EH (cell line): ENCODE measurements at places on chromosomes 7 and 10.
A peak's percentile ranks its signal among the peaks of the same experiment; 100 is the strongest.

GRCh38 chr7:80591654-80592053 is 46.8 kb upstream of the CD36 start:
- DNase-seq: no peak

- no peak for DNase-seq
Measured at GRCh38 chr10:118820326-118821116, 65.8 kb upstream of the CACUL1 start.

DNA sequence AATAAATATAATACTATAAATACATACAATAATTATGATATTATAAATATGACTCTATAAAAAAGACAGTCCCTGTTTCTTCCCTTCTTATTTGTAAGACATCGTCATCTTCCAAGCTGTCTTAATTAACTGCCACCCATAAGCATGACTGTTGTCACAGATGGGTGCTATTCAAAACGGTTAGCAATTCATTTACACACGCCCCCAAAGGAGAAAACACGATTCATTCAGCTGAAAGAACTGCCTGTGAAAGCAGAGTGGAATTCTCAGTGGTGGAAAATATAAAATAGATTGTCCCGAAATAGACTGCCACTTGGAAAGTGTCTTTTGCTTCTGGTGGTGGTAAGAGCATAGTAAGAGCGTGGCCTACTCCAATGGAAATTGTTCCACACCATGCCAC is 48.9 kb upstream of the ELMO1 start:
- no peak for DNase-seq

GRCh38 chr7:4888161-4888560 is 4.6 kb upstream of the RADIL start:
- DNase-seq: no peak

DNA sequence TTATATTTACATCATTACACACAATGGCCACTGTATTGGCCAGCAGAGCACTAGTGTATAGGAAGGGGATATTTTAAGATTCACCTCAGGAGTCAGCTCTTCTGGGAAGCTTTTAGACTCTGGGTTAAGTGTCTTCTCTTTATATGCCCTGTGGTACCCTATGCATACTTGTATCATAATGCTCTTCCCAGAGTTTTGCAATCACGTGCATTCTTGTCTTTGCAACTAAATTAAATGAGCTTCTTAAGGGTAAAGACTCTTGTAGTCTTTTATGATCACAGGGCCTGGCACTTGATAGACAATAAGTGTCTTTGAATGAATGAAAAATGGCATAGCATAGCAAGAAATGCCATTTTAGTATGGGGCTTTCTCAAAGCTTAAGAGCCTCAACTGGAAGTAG is 35.4 kb upstream of the ARMS2 start:
- peak; percentile 55 for DNase-seq

- DNase-seq: no peak
Measured at GRCh38 chr7:108637049-108637621, 67.5 kb downstream of the DNAJB9 start.

DNA sequence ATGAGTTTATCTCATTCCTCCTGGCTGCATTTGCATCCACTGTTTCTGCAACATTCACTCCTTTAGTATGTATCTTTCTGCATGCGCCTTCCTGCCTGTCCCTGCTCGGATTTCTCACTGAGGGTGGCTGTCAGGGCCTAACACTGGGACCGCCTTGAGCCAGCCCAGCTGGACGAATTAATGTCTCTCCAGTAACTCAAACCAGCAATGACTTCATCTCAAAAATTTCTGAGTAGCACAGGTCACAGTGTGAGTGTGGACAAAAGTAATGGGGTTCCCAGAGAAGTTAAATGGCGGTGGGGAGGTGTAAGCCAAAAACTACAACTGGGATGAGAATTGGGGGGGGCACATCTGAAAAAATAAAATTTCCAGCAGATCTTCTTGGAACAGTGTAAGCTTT is 444.0 kb upstream of the MGMT start:
- no peak for DNase-seq

DNA sequence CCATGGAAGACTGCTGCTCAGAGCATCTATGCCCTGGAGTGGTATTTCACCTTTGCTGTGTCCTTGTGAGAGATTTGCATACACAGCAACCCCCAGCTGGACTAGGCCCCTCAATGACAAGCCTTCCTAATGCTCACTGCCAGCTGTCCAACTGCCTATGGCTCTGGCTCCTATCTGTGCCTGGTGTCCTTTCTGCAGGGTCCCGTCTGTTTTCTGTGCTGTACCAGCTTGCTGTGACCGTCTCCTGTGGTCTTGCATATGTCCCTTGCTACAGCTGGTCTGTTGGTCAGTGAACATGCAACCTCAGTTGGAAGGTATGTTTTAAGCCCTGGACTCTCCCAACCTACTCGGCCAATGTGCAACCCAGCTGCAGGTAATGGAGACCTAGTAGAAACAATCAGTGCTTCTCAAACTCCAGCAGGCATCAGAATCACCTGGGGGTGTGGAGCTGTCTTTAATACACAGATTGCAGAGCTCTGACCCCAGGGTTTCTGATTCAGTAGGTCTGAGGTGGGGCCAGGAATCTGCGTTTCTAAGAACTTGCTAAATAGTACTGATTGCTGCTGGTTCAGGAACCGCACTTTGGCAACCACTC is 306.4 kb upstream of the ZNF32 start:
- no peak for DNase-seq

DNA sequence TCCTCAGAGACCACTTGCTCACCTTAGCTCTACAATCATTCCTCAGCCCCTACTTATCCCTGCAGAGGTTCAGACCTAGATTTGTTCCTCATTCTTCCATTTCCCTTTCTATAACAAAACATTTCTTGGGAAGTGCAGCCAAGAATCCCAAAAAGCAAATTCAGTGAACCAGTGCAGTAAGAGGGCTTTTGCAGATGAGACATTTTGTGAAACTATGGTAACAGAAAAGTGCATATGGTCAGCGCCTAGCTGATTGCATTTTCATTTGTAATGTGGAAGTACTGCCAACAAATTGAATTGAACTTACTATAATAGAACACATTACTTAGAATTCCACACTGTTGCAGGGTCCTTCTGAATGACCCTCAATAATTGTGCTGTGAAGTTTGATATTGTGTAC is 18.6 kb downstream of the AGMO start:
- no peak for DNase-seq

DNA sequence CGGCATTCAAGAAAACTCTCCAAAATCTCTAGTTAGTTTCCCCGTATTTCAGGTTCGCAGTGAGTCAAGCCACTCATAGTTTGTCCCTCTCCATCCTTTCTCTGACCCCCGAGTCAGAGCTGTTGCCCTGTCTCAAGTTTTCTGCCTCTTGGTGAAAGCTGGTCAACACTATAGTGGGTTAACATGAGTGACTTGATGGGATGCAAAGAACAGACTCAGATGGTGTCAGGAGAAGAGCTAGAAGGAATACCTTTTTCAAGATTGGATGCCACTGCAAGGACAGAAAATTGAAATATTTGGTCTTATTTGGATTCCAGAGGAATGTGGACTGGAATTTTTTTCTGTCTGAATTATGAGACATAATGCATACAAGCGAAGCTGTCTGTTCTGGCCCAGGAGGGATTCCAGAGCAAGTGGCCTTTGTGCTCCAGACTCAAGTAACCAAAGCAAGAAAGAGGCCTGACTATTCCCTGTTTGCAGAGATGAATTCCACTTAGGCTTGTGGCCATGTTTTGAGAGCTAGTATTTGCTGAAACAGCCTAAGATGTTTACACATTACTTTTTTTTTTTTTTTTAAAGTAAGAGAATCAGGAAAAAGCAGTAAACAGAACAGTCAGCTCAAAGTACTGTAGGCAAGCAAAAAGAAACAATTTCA is 67.4 kb downstream of the VWC2 start:
- no peak for DNase-seq

DNA sequence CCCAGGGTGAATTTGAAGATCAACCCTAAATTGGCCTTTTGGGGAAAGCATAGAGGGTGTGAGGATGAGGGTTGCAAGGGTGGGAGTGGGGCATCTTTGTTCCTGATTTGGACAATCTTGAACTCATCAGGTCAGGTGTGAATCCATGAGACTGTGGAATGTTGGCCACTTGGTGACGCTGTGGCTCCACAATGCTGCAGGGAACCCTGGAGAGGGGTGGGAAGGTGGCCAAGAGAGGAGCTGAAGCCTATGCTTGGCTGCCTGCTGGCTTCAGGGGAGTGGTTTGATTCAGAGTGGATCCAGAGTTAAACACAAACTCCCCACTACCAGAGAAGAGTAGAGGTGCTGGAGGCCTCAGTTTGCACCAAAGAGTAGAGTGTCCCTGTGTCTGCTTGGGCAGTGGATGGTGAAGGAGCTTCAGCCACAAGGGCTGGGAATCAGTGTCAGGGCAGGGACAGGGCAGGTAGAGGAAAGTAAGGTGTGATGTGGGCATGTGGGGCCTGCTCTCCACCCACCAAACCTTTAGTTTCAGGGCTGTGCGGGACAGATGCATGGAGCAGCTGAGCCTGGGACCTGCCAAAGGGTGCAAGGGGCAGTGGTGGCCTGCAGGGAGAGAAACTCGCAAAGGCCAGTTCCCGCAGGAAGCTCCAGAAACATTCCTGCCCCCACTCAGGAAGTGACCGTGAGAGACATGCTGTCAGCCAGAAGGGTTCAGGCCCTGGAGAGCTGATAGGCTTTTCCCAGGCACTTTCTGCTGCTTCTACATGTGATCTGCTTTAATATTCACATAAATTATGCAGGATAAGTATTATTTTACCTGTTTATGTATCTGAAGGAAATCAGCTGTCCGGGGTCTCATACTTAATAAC is 81.0 kb upstream of the PRSS58 start:
- peak; percentile 26 for DNase-seq

- DNase-seq: peak; percentile 52
Measured at GRCh38 chr7:19051767-19052375, 65.6 kb downstream of the TWIST1 start.

GRCh38 chr10:86862373-86862772 is 95.0 kb downstream of the MMRN2 start:
- DNase-seq: no peak

- DNase-seq: no peak
Measured at GRCh38 chr10:65907199-65907712, 1018.6 kb upstream of the LRRTM3 start.

DNA sequence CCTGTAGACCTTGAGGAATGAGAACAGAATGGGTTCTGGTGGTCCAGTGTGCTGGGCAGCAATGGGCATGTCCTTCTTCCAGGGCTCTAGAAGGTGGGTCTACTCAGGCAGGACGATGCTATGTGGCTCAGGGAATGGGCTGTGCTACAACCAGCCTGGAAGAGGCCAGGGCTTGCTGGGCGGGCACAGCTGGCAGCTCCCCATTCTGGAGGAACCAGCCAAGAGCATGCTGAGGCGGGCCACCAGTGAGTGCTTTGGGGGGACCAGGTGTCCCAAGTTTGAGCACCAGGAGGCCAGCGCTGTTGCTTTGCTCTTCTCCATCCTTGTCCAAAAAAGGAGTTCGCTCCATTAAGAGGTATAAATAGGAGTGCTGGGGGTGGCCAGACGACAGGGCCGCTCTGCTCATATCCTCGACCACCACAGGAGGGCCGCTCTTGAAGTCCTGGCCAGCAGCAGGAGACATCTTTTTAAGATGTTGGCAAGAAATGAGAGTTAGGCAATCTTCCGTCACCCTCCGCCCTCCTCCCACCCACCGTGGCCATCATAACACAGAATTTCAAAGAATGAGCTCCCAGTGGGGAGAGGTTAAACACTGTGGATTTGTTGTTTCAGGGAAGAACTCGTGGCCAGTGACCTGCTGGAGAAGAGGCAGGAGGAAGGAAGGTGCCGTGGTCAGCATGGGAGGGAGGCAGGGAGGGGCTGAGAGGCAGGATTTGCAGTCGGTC is 141.3 kb downstream of the GRK5 start:
- DNase-seq: peak; percentile 16

- peak; percentile 76 for DNase-seq
Measured at GRCh38 chr7:84218681-84219080, 24.1 kb upstream of the SEMA3A start.

- DNase-seq: peak; percentile 26
Measured at GRCh38 chr7:96337519-96337918, 15.6 kb upstream of the SLC25A13 start.

- no peak for DNase-seq
Measured at GRCh38 chr7:101545441-101546190, 83.5 kb downstream of the MYL10 start.

DNA sequence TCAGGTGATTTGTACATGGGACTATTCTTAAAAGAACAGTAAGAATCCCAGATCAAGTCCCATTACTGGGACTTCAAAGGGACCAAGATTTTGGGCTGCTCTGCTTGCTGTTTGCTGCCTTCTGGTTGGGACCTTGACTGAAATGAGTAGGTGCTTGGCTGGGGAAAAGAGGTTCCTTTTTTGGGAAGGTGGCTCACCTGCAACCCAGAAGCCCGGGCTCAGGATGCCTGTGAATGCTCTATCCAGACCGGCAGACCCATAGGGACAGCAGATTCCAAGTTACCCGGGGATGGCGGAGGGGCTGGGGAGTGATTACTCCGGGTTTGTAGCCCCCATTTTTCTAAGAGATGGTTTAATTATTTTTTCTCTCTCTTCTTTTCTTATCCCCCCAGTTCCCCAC is 104.0 kb downstream of the CPXM2 start:
- no peak for DNase-seq

DNA sequence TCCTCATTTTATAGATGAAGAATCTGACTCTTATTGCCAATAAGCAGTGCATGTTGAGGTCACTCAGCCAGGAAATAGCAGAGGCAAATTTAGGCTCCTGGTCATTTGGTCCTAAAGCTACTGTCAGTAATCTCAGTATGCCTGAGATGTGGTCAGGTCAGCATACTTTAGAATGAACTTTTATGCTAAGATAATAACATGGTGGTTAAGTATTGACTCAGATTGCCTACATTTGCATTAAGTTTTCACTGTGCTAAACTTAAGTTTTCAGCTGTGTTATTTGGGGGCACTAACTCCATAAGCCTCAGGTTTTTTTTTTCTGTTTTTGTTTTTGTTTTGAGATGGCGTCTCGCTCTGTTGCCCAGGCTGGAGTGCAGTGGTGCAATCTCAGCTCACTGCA is 35.9 kb upstream of the CCSER2 start:
- DNase-seq: no peak
